NCI-H510A treated with DMSO at 0.1 percent for 48 hours (cell line): ENCODE measurements at places on chromosomes 2 and 18.

DNA sequence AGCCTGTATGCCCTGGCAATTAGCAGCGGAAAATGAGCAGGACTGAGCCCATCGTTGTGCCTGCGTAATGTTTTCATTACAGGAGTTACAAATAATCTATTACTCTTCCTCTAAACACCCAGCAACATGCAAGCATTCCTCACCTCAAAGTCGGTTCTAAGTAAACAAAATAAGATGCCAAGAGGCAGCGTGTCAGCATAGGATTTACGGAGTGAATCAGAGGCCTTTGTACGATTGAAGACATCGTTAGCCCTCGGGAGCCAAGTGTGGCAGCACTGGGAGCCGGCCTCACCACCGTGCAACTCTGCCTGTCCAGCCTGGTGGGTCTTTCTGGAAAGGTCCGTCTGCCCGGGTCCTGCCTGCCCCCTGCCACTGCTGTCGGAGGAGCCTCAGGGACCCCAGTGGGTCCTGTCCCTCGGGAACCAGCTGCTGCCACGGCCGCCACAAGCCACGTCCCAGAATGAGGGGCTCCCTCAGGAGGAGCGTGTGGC, 80.1 kb upstream of the CTDP1 start:
- no peak for DNase-seq

GRCh38 chr2:122692400-122693083, 937.1 kb downstream of the TSN start:
- DNase-seq: no peak

DNA sequence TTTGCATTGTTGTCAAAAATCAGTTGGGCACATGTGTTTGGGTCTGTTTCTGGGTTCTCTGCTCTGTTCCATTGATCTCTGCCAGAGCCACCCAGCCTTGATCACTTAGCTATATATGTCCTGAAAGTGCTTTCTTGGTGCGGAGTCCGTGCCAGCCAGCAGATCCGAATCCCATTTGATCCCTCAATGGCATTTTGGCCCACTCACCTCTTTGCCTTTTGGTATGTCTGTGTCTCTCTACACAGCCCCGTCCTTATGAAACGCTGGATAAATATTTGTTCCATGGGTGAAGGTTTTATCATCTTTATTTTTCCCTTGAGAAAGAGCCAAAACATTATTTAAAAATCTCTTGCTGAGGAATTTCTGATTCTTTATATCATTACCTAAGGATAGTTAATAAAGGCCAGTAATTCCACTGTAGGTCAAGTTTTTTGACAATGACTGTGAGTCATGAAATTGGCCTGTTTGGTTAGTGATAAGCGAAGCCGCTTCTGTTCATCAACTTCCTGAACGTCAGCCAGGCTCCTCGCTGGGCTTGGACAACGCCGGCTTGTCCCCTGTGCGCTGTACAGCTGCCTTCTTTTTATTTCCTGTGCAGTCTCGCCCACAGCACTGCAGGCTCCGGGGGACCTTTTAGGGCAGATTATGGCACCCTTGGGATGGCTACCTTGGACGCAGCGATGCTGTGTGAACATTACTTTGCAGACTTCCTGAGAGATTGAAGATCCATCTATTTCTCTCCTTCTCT, 24.9 kb downstream of the MTCL1 start:
- no peak for DNase-seq

- no peak for DNase-seq
Observed at GRCh38 chr2:65514555-65515195, 82.3 kb upstream of the SPRED2 start.

GRCh38 chr2:54773838-54774237, 50.4 kb downstream of the EML6 start:
- no peak for DNase-seq

DNA sequence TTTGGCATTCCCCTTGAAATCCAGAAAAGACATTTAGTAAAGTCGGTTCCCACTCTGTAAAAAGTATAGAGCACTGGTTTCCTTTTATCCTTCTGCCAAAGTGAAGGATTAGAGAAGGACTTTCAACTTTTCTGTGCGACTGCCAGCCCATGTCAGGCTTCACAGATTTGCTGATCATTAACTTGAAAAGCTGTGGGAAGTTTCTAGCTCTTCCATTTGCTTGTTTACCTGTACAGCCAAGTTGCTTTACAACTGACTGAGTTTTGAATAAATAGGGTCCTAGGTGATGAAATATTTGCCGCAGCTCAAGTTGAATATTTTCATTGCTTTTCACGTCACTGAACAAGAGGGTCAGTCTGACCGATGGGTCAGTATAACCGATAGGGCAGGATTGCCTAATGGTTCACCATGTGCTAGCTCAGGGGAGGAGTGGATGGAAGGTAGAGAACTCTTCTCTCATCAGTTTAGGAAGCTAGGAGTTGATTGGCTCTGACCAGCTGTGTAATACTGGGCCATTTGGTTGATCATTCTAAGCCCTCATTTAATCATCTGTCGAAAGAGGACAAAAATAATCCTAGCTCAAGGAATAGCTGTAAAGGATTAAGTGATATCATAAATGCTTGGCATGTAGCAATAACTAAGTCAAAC, 30.4 kb downstream of the UPP2 start:
- DNase-seq: no peak

- peak; percentile 20 for DNase-seq
Observed at GRCh38 chr2:98935111-98935770, 784 bp downstream of the CRACDL start.
